Activated naive CD8-positive, alpha-beta T cell treated with anti-CD3 and anti-CD28 coated beads, Interleukin-2, amount 50 U/mL, for 24 hours (primary cell): ENCODE measurements at places on chromosomes 13 and 19.

DNA sequence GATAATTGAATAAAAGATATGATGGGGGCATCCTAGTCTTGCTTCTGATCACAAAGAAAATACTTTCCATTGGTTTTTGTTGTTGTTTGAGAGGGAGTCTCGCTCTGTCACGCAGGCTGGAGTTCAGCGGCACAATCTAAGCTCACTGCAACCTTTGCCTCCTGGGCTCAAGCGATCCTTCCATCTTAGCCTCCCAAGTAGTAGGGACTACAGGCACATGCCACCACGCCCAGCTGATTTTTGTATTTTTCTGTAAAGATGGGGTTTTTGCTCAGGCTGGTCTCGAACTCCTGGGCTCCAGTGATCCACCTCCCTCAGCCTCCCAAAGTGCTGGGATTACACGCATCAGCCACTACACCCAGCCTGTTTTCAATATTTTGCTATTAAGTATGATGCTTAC, 17.1 kb upstream of the PSMC4 start:
- no peak for DNase-seq

GRCh38 chr19:47813304-47813994, 8.3 kb upstream of the CRX start:
- peak; percentile 87 for DNase-seq

- DNase-seq: peak; percentile 52
These were observed 3.7 kb downstream of the FUZ start for GRCh38 chr19:49809160-49809940.

GRCh38 chr13:65553096-65553727, 1676.9 kb downstream of the PCDH9 start:
- no peak for DNase-seq

DNA sequence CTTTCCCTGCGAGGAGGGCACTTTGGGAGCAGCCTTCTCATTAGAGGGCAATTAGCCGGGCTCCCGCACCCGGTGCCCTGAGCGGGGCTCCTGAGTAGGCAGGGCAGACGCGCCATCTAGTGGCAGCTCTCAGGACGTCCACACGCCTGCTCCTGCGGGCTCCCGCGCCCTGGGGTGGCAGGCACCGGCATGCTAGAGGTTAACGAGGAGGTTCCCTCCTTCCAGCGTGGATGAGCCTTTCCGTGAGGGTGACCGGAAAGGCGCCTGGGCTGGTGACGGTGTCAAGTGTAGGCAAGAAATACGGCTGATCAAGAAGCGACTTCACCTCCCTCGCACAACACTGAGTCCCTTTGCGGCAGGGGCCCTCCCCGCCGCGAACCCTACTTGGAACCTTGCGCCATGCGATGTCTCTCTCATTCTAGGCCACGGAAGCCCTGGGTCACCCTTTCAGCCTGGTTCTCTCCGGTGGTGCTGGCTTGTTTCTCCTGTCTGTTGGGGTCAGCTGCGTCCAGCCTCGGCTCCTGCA, 67.7 kb downstream of the ALOX5AP start:
- peak; percentile 87 for DNase-seq
